NCI-H2081 (cell line): ENCODE measurements at places on chromosomes 3 and 15.

GRCh38 chr3:133092681-133093080, 54.5 kb downstream of the TMEM108 start:
- DNase-seq = no peak

- no peak for DNase-seq
Observed at GRCh38 chr15:69272139-69272538, 26.6 kb upstream of the PAQR5 start.

GRCh38 chr15:25787855-25788520, 75.1 kb downstream of the ATP10A start:
- DNase-seq = no peak

DNA sequence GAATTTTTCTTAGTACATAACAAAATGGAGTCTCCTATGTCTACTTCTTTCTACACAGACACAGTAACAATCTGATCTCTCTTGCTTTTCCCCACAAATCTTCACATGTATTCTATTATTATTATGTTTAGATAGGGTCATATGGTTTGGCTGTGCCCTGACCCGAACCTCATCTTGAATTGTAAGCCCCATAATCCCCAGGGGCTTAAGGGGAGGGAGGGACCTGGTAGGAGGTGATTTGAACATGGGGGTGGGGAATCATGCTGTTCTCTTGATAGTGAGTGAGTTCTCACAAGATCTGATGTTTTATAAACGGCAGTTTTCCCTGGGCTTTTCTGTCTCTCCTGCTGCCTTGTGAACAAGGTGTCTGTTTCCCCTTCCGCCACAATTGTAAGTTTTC, 86.7 kb upstream of the SELENOK start:
- no peak for DNase-seq

GRCh38 chr3:131688370-131688769, 185.6 kb upstream of the MRPL3 start:
- DNase-seq = no peak
